Stimulated activated CD4-positive, alpha-beta T cell treated with anti-CD3 and anti-CD28 coated beads, Interleukin-1b, Interleukin-23, amount 100 ng/mL, for 1 hour (primary cell): ENCODE measurements at places on chromosomes 2 and 18.

DNA sequence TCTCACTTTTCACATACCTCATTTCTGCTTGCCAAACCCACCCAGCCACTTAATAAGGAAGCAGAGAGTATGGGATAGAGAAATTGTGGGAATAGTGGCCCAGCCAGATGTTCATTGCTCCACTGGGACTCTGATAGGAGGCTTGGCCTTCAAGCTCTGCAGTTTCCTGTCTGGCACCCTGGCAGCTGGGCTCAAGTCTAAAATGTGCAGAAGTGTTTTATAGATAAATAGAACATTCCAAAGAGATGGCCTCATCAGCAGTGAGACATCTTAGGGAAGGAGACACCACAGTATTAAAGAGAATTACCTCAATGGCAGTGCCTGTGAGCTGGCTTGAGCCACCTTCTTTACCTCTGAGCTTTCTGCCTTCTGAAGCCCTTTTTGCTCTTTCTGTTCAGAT is 24.7 kb downstream of the COPS7B start:
- DNase-seq: no peak

GRCh38 chr18:37243741-37244140 is 321.9 kb downstream of the CELF4 start:
- no peak for DNase-seq

GRCh38 chr2:146844226-146844990 is 1000.4 kb upstream of the ACVR2A start:
- no peak for DNase-seq

DNA sequence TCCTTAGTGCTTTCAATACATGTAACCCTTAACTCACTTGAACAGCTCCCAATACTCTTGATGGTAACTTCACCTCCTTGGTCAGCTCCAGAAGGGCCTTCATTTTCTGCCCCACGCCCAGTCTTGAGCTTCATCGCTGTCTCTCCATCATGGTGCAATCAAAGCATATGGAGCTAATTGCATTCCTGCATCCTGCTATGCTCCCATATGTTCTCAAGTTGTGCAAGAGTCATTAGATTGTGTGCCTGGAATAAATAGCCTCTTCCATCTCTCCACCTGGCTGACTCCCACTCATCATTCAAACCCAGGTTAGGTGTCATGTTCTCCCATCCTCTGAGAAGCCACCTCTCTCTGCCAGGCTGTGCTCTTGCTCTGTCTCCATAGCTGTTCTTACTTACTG is 364.5 kb upstream of the RGPD4 start:
- DNase-seq: no peak

- no peak for DNase-seq
These were observed 792.8 kb upstream of the PIK3C3 start for GRCh38 chr18:41162191-41162590.

GRCh38 chr2:85605406-85606115 is 3.1 kb upstream of the TMEM150A start:
- DNase-seq: no peak

DNA sequence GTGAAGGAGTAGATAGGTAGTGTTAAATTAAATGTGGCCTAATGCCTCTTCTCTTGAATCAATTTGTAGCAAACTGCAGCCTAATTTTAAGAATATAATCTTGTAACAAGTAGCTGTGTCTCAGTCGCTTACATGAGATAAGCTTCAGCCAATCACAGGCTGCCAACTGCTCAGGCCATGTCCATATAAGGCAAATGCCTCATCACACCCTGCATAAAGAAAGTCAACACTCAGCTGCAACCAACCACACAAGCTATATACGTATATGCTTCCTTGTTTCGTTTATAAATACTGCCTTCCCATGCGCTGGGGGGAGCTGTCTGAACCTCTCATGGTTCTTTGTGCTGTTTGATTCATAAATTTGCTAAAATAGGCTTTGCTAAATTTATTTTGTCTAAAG is 476.3 kb downstream of the TRIB2 start:
- DNase-seq: no peak

- no peak for DNase-seq
These were observed 28.3 kb downstream of the MYO7B start for GRCh38 chr2:127563458-127564428.

- no peak for DNase-seq
These were observed 141.0 kb downstream of the RPIA start for GRCh38 chr2:88832311-88832991.

GRCh38 chr2:29420999-29421782 is 306.0 kb downstream of the CLIP4 start:
- no peak for DNase-seq

- DNase-seq: no peak
These were observed 159.5 kb upstream of the EPHA4 start for GRCh38 chr2:221731432-221732145.

GRCh38 chr2:172415157-172415864 is 12.1 kb upstream of the ITGA6 start:
- no peak for DNase-seq

GRCh38 chr18:76621782-76622495 is 126.9 kb upstream of the ZNF516 start:
- no peak for DNase-seq

DNA sequence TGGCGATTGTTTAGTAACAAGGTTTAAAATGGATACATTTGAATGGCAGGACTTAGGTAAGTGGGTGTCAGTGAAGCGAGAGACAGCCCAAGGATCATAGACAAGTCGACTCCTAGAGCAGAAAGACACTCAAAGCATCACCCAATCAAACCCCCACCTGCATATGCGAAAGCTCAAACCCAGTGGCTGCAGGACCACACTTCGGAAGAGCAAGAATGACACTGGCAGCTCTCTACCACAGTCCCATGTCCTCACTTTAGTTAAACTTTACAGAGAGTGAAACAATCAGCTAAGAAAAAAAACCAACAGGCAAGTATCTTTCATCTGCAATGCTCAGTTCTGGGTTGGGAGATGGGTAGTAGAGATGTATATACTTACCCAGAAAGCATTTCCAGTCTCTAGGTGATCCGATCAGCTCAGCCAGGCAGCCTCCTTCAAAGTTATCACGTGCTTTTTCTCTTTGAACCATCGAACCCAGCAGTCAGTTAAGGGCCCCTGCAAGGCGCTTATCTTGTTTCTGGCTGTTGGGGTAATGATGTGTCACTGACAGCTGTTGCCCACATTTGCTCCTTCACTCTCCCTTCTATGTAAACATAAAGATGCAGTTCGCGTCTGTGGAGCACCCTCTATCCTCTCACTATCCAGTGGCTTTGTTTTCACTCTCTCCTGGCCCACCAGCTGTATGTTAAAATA is 357.5 kb upstream of the ID2 start:
- DNase-seq: no peak

DNA sequence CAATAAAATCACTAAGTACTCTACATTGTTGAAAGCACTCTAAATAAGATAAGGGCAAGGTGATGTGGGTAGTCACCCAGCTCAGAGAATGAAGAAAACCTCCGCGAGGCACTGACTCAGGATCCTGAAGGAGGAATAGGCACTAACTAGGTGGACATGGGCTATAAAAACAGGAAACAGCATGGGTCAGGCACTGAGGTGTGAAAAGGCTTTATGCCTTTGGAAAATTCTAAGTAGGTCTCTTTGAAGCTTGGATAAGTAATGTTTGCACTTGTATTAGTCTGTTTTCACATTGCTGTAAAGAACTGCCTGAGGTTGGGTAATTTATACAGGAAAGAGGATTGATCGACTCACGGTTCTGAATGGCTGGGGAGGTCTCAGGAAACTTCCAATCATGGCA is 161.6 kb downstream of the EPHA4 start:
- DNase-seq: no peak

GRCh38 chr18:53887447-53887846 is 337.0 kb downstream of the MBD2 start:
- no peak for DNase-seq

- no peak for DNase-seq
These were observed 22.1 kb upstream of the CNOT11 start for GRCh38 chr2:101230541-101231001.

- no peak for DNase-seq
These were observed 36.2 kb upstream of the SNORC start for GRCh38 chr2:232833830-232834229.

- DNase-seq: peak; percentile 23
These were observed 22.7 kb downstream of the GPR55 start for GRCh38 chr2:230902180-230902899.

GRCh38 chr2:23912054-23912453 is 14.9 kb downstream of the ATAD2B start:
- DNase-seq: no peak

- DNase-seq: no peak
These were observed 9.7 kb downstream of the HRH4 start for GRCh38 chr18:24470022-24470618.

GRCh38 chr18:14976736-14977430 is 228.9 kb downstream of the ANKRD30B start:
- no peak for DNase-seq

DNA sequence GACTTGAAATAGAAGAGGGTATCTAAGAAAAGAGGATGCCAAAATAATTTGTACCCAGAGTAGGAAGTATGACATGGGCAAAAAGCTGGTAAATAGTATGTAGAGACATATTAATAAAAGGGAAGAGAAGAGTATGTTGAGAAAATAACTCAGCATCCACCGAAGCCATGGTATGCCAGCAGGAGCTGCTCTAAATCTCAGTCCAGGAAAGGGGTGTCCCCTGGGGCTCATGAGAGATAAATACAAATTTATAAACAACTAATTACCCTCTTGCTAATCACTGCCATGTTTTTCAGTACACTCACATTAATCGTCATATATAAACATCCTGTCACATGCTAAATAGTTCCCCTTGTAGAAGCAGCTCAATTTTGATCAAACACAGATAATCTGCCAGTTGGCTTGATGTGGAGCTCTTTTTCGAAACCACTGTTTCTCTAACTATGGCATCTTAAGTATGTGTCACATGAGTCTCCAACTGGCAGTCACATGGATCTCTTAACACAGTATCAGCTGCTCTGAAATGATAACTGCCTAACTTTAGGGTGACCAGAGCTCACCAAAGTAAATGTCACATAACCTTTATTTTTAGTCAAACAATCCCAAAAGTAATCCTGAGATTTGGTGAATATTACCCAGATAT is 31.9 kb downstream of the EXOC6B start:
- DNase-seq: no peak

- no peak for DNase-seq
These were observed 49.3 kb downstream of the RNF144A start for GRCh38 chr2:6966446-6966940.

DNA sequence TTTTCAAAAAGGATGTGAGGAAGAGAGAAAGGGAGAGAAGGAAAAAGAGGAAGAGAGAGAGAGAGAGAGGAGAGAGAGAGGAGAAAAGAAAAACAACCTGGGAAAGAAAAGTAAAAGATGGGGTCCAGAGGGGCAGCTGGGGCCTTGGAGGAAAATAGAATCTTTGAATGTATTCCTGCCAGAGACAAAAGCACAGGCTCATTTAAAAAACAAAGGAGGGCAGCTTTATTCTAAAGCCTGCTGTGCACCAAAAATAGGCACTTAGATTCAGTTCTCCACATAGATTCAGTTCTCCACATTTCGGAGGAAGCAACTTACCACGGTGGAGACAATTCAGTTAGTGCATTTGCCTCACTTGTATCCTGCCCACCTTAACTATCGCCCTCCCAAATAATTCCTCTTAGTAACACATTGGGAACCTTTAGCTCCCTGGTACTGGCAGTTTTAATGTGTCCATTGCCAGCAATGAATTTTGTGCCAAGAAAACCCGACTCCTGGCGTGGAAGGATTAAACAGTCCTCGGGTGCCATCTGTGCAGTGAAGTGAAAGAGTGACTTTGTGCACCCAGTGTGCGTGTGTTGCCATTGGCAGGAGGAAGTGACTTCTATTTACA is 71.3 kb downstream of the DPP4 start:
- no peak for DNase-seq

GRCh38 chr2:45675263-45675812 is 23.9 kb downstream of the PRKCE start:
- no peak for DNase-seq

DNA sequence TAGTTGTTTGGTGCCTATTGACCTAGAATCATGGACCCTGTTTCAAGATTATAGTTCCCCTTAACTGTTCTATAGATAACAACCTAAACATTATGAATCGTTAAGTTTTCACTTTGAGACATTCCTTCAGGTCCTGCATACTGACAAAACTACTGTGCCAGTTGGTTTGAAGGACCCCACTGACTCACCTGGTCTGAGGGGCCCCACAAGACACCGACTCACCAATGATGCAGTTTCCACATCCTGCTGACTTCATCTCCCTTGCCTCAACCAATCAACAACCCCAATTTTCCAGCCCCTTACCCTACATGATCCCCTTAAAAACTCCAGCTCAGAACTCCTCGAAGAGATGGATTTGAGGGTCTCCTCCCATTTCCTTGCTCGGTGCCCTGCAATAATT is 89.6 kb upstream of the CCDC141 start:
- no peak for DNase-seq

GRCh38 chr2:187654535-187654934 is 100.3 kb upstream of the TFPI start:
- no peak for DNase-seq

GRCh38 chr2:6845312-6845711 is 20.4 kb downstream of the CMPK2 start:
- no peak for DNase-seq

- DNase-seq: no peak
These were observed 165.3 kb downstream of the SNTG2 start for GRCh38 chr2:1115843-1116539.

GRCh38 chr2:33694904-33695303 is 95.8 kb upstream of the FAM98A start:
- no peak for DNase-seq

- DNase-seq: no peak
These were observed 164.2 kb downstream of the MYT1L start for GRCh38 chr2:2166881-2167280.

GRCh38 chr2:200665626-200666453 is 80.0 kb downstream of the AOX1 start:
- no peak for DNase-seq

DNA sequence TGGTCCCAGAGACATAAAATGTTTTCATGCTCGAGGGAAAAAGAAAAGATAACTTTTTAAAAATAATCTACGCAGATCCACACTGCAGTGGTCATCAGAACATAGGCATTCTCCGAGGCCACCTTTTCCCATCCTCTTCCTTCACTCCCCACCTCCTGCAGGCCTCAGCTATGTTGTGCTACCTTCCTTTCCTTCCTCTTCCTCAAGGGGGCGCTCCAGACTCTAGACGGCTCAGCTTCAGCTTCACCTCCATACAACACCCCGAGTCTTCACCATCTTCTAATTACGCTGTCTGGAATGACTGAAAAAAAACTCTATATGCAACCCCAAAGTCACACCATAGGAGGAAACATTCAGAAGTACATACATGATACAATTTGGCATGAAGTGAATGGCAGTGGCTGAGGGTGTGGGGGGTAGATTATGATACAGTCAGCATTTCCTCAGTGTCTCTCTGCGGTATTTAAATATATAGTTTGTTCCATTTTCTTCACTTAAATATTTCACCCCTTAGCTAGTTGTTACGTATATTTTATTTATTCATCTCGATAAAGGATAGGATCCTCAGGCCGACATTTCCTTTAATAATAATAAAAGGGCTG is 583.6 kb downstream of the IRS1 start:
- peak; percentile 32 for DNase-seq

GRCh38 chr2:122034344-122034743 is 278.9 kb downstream of the TSN start:
- DNase-seq: no peak
